ENCODE measurements at places on chromosomes 5 and 9. TPM values are rescaled to one million over a fixed set of nuclear protein-coding genes. Genes with fewer than 3 reads are reported as not detected.

SLC6A18 gene
- total RNA-seq, result not detected

NANS gene
- 40.3 TPM for total RNA-seq

SPAG8 gene
- total RNA-seq, result 3.7 TPM

SAXO1 gene
- under 0.01 TPM for total RNA-seq

ARSI gene
- 18.9 TPM for total RNA-seq

DOCK2 gene
- 11.5 TPM for total RNA-seq

CFAP77 gene
- not detected for total RNA-seq

DOLPP1 gene
- total RNA-seq, result 9.9 TPM

GARNL3 gene
- total RNA-seq, result 32.9 TPM

SPATA31C1 gene
- total RNA-seq, result 0.21 TPM

PTGR1 gene
- total RNA-seq, result 81.2 TPM

BSPRY gene
- total RNA-seq, result 2.6 TPM

SGCD gene
- total RNA-seq, result 169 TPM

HDHD3 gene
- 13.0 TPM for total RNA-seq

PHF24 gene
- total RNA-seq, result 0.31 TPM

PCA3 gene
- total RNA-seq, result 0.62 TPM

SLC6A19 gene
- total RNA-seq, result not detected

C5orf52 gene
- total RNA-seq, result not detected

All from tongue (tissue), 3 donors.